ENCODE measurements at places on chromosomes 13 and 19.

- no peak for DNase-seq
These were observed 465.6 kb downstream of the ITGBL1 start for GRCh38 chr13:101917833-101918661.

DNA sequence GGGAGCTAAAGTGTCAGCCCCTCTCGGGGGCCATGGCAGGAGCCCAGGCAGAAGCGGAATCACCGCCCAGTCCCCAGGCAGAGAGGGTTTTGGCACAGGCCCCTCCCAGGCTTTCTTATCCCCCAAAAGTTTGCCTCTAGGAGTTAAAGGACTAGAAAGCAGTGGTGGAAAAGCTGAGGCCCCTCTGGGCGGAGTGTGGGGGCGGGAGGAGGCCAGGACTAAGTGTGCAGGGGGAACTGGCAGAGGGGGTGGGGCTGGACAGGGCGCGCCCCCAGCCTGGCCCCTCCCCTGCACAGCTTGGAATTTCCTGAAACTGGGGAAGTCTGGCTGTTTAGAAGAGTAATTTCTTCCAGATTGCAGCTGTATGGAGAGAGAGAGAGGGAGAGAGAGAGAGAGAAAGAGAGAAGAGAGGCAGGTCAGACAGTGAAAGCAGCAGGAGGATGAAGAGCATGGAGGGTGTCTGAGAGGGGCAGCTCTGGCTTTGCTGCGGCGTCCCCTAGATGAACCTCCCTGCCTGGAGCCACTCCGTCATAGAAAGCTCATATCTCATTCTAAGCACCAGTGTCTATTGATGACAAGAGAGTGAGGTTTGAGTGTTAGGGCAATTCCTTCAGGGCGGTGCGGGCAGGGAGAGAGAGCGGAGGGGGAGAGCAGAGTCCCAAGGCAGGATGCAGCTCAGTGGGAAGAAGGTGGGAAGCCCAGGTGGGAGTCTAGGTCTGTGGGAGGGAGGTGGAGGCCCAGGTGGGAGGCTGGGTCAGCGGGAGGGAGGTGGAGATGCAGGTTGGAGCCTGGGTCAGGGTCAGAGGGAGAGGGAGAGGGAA, at the start of gene CDC42EP5:
Gene CDC42EP5, minus strand, starts transcription at position 226 of the 821 bp plus-strand sequence. CDS start 7,749 bp downstream, outside the sequence.
- DNase-seq, result no peak

DNA sequence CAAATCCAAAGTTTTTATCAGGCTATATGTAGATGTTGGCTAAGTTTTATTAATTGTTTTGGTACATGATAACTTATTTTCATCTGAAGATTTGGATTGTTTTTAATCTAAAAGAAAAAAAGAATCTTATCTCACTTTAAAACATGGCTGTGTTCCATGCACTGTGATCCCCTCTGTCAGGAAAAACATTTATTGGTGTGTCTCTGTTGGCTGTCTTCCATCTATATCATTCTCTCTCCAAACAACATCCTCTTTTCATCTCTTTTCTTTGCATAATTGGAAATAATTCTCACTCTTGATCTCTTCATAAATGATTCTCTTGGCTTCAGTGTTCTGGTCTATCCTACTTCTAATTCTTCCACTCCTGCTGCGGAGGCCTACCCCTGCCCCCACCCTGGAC, 4.2 kb downstream of the NALCN start:
- no peak for DNase-seq

DNA sequence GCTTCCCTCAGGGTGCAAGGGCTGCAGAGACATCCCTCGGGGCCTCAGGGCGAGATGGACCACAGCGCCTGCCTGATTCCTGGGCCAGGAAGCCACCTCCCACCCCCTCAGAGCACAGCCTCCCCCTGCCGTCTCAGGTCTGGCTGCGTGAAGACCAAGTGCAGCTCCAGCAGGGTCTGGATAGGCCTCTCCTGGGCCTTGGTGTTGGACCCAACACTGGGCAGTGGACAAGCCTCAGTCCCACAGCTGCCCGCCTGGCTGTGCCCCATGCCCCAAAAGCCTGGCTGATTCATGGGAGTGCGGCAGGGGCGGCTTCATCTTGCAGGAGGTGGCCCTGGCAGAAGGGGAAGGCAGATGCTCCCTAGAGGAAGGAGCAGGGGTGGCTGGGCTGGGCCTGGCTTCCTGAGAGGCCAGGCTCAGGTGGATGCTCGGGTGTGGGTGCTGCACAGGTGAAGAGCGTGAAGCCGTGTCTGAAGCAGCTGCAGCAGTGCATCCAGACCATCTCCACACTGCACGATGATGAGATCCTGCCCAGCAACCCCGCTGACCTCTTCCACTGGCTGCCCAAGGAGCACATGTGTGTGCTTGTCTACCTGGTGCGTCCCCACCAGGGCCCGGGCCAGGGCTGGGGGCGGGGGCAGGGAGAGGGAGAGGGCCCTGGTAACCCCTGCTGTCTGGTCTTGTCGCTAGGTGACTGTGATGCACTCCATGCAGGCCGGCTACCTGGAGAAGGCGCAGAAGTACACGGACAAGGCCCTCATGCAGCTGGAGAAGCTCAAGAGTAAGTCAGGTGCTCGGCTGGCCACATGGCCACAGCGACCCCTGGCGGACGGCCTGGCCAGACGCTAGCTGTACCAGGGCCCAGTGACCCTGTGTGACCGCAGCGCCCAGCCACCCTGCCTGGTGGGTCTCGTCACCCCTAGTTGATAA, 21.7 kb downstream of the MAU2 start:
- DNase-seq, result peak; percentile 82

- DNase-seq, result no peak
These were observed 1.7 kb upstream of the PRX start for GRCh38 chr19:40414542-40415535.
